ENCODE measurements at places on chromosomes 1 and 21. TPM values are rescaled to one million over a fixed set of nuclear protein-coding genes. Genes with fewer than 3 reads are reported as not detected.

DNA sequence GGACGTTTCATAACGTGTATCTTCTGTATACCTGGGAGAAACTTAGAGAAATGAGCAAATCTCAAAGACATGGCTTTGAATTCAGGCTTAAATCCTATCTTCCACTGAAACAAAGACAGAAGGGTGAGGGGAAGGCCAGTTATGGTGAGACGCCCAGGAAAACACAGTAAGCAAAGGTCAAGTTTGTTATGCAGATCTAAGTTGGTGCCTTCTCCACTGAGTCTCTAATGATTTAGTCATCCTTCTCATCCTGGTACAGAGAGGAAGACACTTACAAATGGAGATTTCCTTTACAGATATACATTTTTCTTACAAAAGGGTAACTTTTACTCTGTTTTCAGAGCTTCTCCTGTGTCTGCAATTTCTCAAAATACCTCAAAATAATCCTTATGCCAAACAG lies 64.4 kb downstream of the MAP3K7CL start:
- DNase-seq: peak; percentile 60

GRCh38 chr1:246647513-246647912 lies 76.7 kb upstream of the SCCPDH start:
- no peak for DNase-seq

DNA sequence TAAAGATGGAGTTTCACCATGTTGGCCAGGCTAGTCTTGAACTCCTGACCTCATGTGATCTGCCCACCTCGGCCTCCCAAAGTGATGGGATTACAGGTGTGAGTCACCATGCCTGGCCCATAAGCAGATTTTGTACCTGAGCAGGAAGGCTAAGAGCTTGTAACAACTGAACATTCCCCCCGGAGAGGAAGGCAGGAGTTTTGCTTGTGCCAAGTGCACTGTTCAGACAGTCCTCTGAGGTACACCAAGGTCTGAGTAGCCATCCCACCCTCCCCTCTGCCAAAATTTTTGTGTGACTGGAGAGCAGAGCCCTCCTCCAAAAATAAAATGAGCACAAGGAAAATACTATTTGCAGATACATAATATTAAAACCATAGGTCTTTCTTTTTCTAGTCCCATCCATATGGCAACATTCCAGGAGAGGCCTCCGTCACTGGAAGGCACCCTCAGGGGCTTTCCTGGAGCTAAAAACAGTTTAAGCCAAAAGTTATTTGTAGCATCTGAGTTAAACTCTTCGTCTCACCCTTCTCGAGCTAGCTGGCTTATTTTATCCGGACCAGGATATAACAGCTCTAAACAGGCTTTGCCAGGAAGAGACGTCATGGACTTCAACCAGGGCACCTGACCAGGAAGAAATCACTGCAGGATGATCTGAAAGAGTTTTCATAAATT lies 27.2 kb downstream of the CAPN2 start:
- DNase-seq: no peak

DNA sequence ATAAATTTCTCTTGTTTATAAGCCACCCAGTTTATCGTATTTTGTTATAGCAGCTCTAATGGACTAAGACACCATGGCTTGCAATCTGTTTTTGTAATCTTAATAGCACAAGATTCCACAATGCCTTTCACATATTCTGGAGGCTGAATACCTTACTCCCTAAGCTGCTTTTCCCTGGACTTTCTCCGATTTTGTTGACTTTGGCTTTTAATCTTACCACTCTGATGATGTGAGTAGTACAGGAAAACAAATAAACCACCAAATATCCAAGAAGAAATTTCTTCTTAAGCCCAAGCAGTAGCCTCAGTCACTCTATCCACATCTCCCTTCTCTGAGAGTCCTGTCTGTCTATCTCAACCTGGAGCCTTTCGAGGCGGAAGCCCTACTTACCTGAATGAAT lies 838.6 kb downstream of the LTN1 start:
- DNase-seq: no peak

DNA sequence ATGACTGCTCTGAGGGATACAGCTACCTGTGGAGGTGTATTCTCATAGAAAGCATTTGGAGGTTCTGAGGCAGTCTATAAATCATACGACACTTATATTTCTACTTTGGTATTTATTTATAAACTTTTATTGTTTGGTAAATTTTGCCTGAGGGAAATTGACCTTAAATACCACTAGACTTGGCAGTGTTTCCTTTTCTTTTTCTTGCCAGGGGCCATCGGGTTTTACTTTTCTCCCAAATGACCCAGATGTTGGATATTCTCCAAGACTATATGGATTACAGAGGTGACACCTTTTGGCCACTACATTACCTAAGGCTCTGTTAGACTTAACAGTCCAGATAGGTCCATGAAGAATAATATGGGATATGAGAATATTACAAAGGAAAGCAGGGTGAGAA lies 28.2 kb downstream of the CHD1L start:
- DNase-seq: peak; percentile 11

DNA sequence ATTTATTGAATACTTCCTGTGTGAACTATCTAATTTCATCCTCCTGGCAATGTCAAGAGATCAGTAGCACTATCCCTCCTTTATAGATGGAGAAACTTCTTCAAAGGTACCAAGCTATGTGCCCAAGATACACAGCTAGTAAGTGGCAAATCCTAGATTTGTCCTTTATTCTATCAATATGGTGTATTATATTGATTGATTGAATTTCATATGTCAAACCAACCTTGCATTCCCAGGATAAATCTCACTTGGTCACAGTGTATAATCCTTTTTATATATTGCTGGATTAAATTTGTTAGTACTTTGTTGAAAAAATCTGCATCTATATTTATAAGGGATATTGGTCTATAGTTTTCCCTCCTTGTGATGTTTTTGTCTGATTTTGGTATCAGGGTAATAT lies 48.8 kb upstream of the TMEM51 start:
- DNase-seq: no peak

HSF2BP gene
- 4.7 TPM for total RNA-seq

GBP7 gene
- total RNA-seq: not detected

SLAMF7 gene
- total RNA-seq: 3.9 TPM

PEAR1 gene
- total RNA-seq: 0.32 TPM
